Effector CD4-positive, alpha-beta T cell (primary cell): ENCODE measurements at places on chromosomes 12 and 14.

GRCh38 chr14:101873991-101874390 lies 90.4 kb upstream of the DYNC1H1 start:
- no peak for DNase-seq

- DNase-seq, result no peak
These were observed 228.8 kb downstream of the PPFIA2 start for GRCh38 chr12:81530352-81530751.

- DNase-seq, result no peak
These were observed 40.4 kb upstream of the LDHB start for GRCh38 chr12:21697904-21698630.

- no peak for DNase-seq
These were observed 118.3 kb downstream of the ETV6 start for GRCh38 chr12:11767798-11768197.

DNA sequence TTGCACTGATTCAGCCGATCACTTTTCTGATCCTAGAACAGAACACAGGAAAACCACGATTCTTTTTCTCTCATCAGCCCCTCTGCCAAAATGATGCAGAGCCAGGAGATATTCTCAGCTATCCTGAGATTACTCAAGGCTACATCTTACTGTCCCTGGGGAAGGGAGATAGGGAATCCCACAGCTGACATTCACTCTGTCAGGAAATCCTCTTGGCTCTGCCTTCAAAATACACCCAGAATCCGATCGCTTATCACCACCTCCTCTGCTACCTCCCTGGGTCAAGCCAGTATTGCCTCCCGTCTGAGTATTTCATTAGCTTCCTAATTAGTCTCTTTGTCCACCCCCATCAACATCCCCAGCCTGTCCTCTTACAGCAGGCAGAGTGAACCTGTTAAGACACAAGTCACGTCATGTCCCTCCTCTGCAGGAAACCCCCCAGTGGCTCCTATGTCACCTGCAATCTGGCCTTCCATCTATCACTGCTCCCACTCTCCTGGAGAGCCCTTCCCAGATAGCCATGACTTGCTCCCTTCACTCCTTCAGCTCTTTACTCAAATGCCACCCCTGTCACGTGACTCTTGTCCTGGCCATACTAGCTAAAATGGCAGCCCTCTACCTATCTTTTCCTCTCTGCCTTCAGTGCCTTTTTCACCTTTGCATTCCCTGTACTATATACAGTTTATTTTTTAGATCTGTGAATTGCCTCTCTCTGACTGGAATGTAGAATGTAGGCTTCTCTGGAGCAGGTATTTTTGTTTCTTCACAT lies 70.3 kb downstream of the GALNT4 start:
- DNase-seq, result no peak

DNA sequence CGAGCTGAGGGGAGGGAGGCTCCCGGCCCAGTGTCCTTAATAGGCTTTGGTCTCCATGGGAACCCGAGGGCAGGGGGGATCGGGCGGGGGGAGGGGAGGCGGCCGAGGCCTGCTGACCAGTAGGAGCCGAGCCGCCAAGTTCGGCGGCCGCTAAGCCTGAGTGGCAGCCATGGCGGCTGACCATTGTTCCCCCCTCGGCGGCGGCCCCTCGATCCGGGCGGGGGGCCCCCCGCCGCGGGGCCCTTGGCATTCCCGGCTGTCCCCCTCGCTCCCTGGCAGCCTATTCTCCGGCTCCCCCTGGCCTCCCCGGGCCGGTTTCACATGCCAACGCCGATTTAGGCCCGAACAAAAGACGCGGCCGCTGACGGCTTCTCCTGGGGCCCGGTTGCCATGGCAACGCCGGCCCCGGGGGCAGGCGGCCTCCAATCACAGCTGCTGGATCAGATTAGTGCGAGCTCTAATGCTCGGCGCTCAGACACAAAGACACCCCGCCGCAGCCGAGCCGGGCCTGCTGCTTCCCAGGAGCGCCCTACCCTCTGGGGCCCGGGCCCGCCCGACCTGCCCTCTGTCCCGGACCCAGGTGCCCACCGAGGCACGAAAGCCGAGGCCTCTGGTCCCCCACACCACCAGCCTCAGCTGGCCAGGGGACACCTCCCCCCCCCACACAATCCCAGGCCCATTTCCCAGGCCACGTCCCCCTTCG lies 7.3 kb downstream of the MSI1 start:
- no peak for DNase-seq

DNA sequence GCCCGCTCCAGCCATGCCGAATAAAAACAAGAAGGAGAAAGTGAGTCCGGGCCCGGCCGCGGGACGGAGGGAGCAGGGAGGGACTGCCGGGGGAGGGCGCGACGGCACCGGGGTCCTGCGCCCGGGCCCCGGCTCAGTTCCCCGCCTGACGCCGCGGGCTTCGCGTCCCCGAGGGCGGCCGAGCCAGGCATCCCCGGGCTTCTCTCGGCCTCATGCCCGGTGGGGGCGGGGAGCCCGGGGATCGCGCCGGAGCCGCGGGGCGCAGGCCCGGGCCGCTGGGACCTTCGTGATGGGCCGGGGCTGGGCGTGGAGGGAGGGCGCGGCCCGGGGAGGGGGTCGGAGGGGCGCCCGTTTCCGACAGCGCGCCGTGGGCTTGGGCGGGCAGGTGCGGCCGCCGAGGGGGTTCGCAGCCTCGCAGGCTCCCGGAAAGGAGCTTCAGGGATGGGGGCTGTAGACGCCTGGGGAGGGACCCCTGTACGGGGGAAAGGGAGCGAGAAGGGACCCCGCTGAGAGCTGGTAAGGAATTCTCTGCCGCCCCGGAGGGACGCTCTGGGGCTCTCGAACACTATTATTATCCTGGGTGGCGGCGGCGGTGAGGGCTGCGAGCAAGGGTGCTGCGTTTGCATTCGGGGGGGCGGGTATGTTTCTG lies 496 bp downstream of the PPP2R5C start:
- DNase-seq, result peak; percentile 41

- no peak for DNase-seq
These were observed 38.9 kb downstream of the C14orf132 start for GRCh38 chr14:96077983-96078624.

GRCh38 chr12:39860695-39861094 lies 241.1 kb upstream of the ABCD2 start:
- no peak for DNase-seq

DNA sequence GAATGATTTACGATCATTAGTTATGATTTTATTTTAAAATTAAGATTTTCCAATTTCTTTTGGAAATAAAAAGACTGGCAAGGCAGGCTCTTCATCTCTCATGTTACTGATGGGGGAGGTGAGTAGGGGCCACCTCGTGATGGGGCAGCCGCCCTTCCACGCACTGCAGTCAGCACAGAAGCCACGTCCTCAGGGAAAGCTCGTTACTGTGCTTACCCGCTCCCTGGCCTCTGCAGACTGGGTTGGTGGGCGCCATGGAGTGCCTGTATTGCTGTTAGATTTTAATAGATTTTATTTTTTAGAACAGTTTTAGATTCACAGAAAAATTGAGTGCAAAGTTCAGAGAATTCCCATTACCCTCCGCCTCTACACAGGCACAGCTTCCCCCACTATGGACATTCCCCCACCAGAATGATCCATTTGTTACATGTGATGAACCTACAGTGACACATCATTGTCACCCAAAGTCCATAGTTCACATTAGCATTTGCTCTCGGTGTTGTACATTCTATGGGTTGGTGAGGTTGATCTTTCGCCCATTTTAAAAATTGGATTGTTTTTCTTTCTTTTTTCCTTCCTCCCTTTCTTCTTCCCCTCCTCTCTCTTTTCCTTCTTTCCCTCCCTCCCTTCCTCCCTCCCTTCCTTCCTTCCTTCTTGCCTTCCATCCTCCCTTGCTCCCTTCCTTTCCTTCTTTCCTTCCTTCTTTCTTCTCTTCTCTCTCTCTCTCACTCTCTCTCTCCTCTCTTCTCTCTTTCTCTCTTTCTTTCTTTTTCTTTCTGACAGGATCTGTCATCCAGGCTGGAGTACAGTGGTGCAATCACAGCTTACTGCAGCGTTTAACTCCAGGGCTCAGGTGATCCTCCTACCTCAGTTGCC lies 30.7 kb downstream of the ADGRD1 start:
- no peak for DNase-seq
